ENCODE measurements at places on chromosomes 16 and 17.

GRCh38 chr16:75621170-75621477, 2.0 kb downstream of the ADAT1 start:
- DNase-seq, result no peak

DNA sequence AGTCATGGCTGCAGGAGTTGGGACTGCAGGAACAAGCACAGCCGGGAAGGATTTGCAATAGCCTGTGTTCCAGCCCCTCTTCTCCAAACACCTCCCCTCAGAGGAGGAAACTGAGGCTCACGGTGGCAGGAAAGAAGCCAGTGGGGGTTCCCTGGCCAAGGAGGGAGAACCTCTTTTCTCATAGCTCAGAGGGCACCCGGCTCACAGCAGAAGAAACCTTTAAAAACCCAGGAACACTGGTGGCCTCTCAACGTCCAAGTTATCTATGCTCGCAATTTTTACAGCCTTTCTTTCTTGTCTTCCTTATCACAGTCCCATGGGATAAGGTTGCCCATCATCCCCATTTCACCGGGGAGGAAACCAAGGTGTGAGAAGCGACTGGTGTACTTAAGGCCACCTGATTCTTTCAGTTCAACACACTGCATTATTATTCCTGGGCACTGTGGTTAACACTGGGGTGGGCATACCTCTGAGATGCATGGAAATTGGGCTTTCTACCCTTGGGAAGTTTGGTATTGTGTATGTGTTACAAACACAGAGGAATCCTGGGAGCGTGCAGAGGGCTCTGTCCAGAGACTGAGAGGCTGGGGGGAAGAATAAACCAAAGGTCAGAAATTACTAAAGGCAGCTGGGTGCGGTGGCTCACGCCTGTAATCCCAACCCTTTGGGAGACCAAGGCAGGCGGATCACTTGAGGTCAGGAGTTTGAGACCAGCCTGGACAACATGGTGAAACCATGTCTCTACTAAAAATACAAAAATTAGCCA, 791 bp upstream of the ZNF629 start:
- no peak for DNase-seq

DNA sequence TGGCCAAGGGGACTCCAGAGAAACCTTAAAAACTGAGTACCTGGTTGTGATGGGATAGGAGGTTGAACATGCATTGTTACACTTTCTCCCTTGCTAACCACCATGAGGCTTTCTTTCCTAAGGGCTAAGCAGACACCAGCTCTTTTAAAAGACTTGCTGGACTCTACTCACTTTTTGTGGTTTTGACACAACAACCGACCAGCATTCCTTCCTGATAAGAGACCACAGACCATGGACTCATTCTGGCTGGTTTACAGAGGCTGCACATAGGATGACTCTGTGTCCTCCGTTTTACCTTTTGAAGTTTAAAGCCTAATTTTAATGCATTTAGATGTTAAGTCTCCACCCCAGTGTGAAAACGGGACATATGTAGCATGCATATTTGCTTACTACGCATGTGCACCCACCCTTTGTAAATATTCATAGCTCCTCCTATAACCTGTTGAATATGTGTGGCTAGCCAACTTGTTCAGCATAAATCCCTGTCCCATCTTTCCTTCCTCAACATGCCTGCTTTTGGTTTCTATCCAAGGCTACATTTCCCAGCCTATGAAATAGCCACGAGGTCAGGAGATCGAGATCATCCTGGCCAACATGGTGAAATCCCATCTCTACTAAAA, 475.9 kb downstream of the GRIN2A start:
- no peak for DNase-seq

DNA sequence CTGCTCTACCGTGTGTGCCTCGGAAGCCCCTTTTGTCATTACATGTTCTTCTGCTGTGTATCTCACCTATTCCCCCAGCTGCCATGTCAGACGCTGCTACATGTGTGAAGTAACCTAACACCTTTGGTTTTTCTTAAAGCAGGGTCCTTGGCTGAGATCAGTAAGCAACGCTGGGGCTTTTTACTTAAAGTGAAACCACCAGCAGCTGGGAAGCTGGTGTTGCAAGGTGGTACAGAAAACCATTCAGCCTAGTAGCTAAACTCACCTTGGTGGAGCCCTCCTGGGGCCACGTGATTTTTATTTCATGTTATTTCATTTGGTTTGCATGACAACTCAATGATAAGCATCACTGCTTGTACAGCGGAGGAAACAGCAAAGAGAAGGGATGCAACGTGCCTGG, 62.6 kb downstream of the PLCG2 start:
- DNase-seq, result peak; percentile 67

- no peak for DNase-seq
Observed at GRCh38 chr16:13936596-13937081, 16.7 kb downstream of the ERCC4 start.

GRCh38 chr16:78679546-78679945, 580.1 kb downstream of the WWOX start:
- DNase-seq, result no peak

- DNase-seq, result no peak
Observed at GRCh38 chr17:27530764-27531391, 74.6 kb downstream of the KSR1 start.

GRCh38 chr16:19963301-19963700, 78.7 kb upstream of the GPRC5B start:
- no peak for DNase-seq

- DNase-seq, result no peak
Observed at GRCh38 chr16:4954714-4955113, 3.4 kb upstream of the SEC14L5 start.

GRCh38 chr16:8686031-8686621, 11.7 kb downstream of the ABAT start:
- no peak for DNase-seq

GRCh38 chr16:48542966-48543365, 67.0 kb downstream of the N4BP1 start:
- no peak for DNase-seq

GRCh38 chr17:75943491-75943890, 2.6 kb upstream of the FBF1 start:
- DNase-seq, result no peak

GRCh38 chr17:34257299-34257985, 2.4 kb downstream of the CCL2 start:
- no peak for DNase-seq

DNA sequence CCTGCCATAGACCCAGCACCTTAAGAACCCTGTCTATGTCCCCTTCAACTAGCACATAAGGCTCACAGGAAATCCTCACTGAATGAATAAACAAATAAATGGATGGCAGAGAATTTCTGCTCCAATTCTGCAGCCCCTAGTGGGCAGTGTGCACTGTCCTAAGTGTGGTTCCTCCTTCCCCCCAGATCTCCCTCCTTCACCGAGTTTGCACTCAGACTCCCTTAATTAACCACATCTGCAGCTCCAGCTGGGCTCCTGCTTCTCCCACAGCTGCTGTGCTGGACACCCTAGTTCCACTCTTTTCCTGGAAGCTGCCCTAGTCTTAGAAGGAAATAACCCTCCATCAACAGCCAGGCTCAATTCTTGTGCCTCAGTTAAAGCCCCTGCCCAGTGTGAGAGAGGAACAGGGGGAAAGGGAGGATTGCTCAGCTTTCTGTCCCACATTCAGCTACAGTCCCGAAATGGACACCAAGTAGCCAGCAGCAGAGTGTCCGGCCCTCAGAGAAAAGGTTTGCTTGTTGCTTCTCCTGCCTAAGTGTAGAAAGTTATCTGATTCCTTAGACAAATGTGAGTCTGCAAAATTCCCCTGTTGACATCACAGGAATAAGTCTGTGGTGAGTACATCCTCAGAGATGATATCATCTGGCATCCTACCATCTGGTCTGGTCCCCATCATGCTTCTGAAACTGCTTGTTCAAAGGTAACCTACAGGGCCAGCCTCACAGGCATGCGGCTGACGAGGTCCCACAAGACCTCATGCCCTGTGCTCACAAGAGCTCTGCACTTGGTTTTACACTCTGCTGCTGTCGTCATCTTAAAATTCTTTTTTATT, 12.3 kb downstream of the LRRC3C start:
- DNase-seq, result peak; percentile 30

GRCh38 chr17:35825206-35825605, 15.9 kb downstream of the TAF15 start:
- no peak for DNase-seq

- no peak for DNase-seq
Observed at GRCh38 chr16:55559233-55559632, 7.3 kb upstream of the CAPNS2 start.

GRCh38 chr17:73639932-73640331, 4.3 kb downstream of the SDK2 start:
- DNase-seq, result no peak

DNA sequence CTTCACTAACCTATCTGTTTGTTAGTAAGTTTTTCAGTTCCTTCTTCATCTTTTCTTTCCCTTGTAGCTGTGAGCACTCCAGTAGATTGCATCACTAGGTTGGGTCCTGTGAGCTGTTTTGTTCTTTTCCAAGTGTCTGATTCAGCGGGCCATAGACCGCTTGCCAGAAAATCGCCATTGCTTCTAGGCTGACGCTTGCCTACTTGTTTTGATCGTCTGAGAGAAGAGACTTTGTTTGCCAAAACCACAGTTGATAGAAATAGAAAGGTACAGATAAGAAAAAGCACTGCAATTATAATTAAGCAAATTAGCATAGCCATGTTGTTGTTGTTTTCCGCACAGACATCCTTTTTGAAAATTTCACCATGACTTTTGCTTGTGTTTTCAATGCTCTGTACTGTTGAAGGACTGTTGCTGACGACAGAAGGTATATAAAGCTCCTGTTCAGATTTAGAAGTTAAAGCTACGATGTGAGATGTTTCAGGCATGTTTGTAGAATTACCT, 3.1 kb downstream of the EVI2A start:
- no peak for DNase-seq

GRCh38 chr16:72835086-72835485, 212.8 kb downstream of the ZFHX3 start:
- no peak for DNase-seq

DNA sequence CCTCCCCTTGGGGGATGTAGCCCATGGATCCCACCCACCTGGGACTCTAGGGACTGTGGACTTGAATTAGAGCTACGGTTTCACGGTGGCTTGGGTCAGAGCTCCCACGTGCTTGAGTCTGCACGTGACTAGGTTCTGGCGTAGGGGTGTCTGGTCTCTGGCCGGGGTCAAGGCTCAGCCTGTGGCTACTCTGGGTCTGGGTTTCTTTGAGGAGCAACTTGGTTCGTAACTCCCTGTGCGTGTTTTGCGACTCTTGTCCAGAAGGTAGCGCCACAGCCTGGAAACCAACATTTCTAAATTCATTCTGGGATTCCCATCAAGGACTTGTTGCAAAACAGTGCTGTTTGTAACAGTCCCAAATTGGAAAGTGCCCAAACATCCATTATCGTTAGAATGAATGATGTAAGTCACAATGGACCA, 470 bp upstream of the GGT6 start:
- no peak for DNase-seq

GRCh38 chr17:79049821-79050220, 24.8 kb upstream of the ENGASE start:
- DNase-seq, result no peak

GRCh38 chr16:77617996-77618395, 104.3 kb upstream of the NUDT7 start:
- no peak for DNase-seq

- DNase-seq, result no peak
Observed at GRCh38 chr17:76458580-76459490, 5.9 kb upstream of the UBE2O start.

DNA sequence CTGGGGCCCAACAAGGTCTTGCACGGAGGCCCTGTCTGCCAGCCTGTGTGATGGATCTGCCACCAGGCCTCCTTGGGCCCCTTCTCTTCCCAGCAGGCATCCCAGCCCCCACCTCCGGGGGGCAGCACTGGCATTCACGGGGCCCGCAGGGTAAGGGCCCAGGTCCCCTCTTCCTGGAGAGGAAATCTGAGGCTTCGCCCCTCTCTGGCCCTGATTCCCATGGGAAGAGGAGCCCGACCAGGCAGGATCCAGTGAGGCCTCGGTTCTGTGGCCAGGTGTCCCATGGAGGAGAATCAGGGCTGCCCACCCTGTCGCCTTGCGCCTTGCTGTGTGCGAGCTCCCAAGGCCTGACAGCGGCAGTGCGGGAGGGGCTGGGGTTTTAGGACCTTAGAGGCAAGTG, 48.4 kb downstream of the PDPK1 start:
- DNase-seq, result no peak

DNA sequence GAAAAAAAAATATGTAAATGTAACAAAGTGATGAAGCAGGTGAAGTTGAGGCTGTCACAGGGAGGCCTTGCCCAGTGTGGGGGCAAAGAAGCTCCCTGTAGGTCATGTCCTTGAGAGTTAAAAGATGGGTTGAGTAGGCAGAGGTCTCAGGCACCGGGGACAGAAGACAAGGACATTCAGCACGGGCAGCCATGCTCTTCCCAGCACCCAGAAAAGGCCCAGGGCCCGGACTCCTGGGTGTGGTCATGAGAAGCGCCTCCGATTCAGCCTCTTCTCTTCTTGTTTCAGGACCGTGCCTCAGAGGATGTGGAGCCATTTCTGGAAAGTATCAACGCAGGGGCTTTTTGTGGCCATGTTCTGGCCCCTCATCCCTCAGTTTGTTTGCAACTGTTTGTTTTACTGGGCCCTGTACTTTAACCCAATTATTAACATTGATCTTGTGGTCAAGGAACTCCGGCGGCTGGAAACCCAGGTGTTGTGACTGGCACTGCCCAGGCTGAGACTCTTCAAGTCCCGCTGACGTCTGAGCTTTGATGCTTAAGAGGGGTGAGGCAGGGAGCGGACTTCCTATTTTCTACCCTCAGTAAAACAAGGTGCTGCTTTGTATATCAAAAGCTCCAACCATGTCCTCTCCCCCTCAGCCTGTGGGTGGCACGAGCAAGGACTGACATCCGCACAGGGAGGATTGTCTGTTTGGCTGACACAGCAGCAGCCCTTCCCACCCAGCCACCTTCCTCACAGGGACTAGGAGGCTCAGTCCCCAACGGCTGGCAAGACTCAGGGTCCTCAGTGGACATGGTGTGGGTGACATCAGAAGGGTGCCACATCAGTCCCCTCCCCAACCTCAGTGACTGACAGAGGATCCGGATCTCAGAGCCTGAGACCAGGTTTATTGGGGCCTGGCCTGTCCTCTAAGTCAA, 26.5 kb downstream of the PLA2G10 start:
- no peak for DNase-seq

GRCh38 chr17:51650202-51650601, 389.9 kb downstream of the UTP18 start:
- DNase-seq, result no peak

- no peak for DNase-seq
Observed at GRCh38 chr17:78238823-78239488, 7.5 kb downstream of the TMEM235 start.

DNA sequence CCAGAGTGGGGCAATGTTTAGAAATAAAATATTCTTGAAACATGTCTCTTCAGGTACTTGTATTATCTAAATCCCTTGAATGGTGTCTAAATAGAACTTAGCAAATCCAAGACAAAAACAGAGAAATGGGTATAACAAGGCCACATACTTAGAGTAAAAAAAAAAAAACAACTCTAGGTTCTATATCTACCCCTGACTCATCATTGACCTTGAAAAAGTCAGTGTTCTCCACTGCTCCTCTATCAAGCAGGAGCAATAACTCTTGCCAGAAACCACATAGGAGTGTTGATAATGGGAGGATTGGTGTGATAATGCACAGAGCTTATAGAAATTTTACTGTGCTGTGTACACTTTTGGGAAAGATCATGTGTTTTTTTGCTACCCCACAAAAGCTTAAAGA, 296.6 kb upstream of the PMFBP1 start:
- DNase-seq, result no peak

All from T-helper 2 cell (primary cell).